Heart right ventricle (tissue), 16 donors: ENCODE measurements at places on chromosomes 2 and 18. TPM values are rescaled to one million over a fixed set of nuclear protein-coding genes. Genes with fewer than 3 reads are reported as not detected.

TCF7L1 gene
- 4.7 TPM for polyA plus RNA-seq

DNA sequence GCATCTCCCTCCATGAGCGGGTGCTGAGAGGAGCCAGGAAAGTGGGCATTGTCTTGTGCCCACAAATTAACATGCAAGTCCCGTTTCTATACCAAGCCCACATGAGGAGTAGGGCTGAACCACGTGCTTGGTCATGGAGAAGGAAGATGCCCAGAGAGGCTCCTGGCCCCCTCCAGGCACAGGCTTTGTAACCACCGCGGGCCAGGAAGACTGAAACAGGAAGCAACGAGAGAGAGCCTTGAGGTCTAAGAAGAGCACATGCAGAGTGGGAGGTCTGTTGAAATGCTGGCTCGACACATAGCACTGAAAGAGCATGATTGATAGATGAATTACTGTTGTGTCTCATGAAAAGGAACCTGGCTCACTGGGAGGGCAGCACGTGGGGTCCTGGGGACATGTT lies 36.3 kb downstream of the VWA3B start:
- no peaks in the 10 kb centered on the region for H3K27me3 ChIP-seq
- no peaks in the 10 kb centered on the region for H3K36me3 ChIP-seq
- DNase-seq, result no peak
- no peak overlapping the region for H3K4me3 ChIP-seq
- peaks cover 8% of the 10 kb centered on the region for H3K4me1 ChIP-seq

ZNF638 gene
- 45.2 TPM for polyA plus RNA-seq

DNA sequence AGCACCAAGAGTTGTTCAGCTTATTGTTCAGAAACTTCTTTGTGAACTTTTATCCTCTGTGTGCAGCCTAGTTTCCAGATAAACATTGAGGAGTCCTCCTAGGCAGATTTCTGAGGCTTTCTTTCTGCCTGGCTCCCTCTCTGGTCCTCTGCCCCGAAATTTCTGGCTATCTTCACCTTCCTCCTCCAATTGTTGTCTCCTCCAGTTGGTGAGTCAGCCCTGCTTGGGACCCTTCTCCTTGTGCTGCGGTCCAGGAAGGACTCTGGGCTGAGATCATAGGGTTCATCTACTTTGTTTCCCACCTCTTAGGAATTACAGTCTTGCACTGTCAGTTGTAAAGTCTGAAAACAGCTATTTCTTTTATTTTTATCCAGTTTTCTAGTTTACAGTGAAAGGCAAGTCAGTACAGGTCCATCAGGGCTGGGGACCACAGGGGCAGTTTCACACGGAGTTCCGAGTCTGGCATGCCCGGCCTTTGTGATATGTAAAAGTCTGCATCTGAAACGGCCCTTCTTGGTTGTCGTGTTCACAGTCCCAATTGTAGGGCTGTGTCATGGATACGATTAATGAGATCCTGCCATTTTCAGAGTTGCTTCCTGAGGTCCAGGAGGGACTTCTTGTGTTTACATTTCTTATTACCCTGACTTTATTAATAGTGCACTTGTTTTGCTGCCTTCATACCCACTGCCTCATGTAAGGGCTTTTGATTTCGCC lies 100.8 kb downstream of the SMC6 start:
- no peak for DNase-seq
- no peaks in the 10 kb centered on the region for H3K36me3 ChIP-seq
- H3K4me3 ChIP-seq, result no peak overlapping the region
- no peaks in the 10 kb centered on the region for H3K4me1 ChIP-seq
- no peaks in the 10 kb centered on the region for H3K27me3 ChIP-seq
- no peak overlapping the region for H3K27ac ChIP-seq

- H3K27ac ChIP-seq, result no peak overlapping the region
- no peaks in the 10 kb centered on the region for H3K4me1 ChIP-seq
- H3K27me3 ChIP-seq, result no peaks in the 10 kb centered on the region
These were observed 128.9 kb upstream of the OTOS start for GRCh38 chr2:240269380-240269779.

DNA sequence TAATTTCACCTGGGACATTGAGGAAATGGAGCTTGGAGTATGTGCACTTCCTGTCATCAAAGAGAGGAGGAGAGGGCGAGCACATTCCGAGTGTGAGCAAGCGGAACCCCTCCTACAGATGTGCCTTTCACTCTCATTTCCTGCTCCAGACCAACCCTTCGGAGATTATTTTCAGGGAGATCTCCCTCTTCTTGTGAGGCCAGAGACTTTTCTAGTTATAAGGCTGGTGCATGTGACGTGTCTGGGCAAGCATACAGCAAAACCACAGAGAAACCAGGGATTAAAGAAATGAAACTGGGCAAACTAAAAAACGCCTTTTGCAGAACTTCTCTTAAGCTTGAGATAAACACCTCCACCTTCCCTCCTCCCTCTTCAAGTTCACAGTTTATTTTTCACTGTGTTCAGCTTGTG lies 409.2 kb upstream of the TCF4 start:
- no peak overlapping the region for H3K4me3 ChIP-seq
- no peaks in the 10 kb centered on the region for H3K36me3 ChIP-seq
- H3K27me3 ChIP-seq, result no peaks in the 10 kb centered on the region
- peak; percentile 13 for DNase-seq

MC4R gene
- not detected for polyA plus RNA-seq

CYRIA gene
- 1.3 TPM for polyA plus RNA-seq

DNA sequence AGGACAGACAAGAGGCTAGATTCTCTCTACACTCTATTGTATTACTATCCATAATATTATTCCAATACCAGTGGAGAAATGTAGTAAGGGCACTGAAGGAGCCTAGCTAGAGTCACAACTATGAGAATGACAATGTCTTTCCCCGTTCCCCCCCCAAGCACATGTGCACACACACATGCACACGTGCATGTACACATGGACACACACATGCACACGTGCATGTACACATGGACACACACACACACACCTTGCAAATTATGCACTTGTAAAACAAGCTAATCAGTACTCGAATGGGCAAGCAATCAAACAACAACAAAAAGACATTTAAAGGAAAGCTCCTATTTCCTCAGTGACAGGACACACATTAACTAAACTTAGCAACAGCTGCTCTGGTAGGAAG lies 65.2 kb downstream of the INSIG2 start:
- H3K4me1 ChIP-seq, result no peaks in the 10 kb centered on the region
- no peak overlapping the region for H3K4me3 ChIP-seq
- no peaks in the 10 kb centered on the region for H3K36me3 ChIP-seq
- no peak for DNase-seq

DNA sequence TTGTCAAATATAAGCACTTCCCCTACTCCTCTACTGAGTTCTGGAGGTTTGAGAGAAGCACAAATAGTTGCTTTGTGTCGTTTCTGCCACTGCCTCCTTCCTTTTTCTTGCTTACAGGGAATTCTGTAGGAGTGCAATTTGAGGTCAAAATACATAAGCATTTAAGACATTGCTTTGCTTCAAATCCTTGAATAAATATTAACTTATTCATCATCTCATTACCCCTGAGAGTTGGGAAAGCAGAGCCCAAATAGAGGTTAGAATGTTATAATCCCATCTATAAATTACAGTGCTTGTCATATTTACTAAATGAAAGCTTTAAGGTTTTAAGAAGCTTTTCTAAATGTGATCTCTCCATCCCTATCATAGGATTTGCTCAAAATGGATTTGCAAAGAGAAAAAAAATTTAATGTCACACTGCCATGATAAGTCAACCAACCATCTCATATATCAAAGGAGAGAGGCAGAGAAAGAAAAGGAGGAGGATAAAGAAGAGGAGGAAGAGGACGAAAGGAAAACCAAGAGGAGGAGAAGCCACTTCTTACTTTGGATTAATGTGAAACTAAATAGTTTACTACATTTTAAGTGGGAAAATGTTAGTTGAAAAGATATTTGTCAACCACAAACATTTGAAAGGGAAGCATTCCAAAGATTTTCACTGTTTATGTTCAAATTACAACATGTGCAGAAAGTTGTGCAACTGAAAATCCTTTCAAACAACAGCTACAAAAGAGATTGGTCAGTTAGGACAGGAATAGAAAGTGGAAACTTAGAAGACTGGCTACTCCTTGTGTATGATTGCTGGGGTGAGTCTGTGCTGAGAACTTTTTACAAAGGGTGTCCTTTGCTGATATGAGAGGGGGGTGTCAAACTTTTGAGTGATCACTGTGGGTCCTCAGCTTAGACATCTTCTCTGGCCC lies 277.3 kb upstream of the FN1 start:
- H3K27ac ChIP-seq, result peak overlapping the region; percentile 65
- H3K4me1 ChIP-seq, result peaks cover 49% of the 10 kb centered on the region
- H3K27me3 ChIP-seq, result no peaks in the 10 kb centered on the region
- H3K4me3 ChIP-seq, result no peak overlapping the region
- no peaks in the 10 kb centered on the region for H3K36me3 ChIP-seq

DNA sequence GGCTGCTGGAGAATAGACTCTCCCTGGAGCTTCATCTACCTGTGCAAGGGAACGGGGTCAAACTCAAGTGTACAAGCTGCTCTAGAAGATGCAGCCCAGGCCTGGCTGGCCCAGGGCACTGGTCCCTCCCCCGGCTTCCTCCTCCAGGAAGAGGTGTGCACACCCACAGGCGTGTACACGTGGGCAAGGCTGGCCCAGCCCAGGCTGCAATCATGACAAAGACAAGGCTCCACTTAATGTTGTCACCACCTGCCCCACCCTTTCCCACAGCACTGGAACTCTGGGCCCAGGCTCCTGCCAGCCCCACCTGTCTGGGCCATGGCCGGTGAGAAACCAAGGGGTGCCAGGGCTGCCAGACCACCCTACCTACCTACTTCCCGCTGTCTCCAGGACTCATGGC lies 29.6 kb upstream of the ALPP start:
- no peaks in the 10 kb centered on the region for H3K4me1 ChIP-seq
- DNase-seq, result no peak
- no peak overlapping the region for H3K4me3 ChIP-seq
- no peaks in the 10 kb centered on the region for H3K36me3 ChIP-seq
- H3K27ac ChIP-seq, result no peak overlapping the region

GRCh38 chr2:129806990-129807389 lies 172.5 kb upstream of the RAB6C start:
- H3K4me1 ChIP-seq, result no peaks in the 10 kb centered on the region
- H3K27ac ChIP-seq, result no peak overlapping the region
- no peak overlapping the region for H3K4me3 ChIP-seq
- no peak for DNase-seq

DNA sequence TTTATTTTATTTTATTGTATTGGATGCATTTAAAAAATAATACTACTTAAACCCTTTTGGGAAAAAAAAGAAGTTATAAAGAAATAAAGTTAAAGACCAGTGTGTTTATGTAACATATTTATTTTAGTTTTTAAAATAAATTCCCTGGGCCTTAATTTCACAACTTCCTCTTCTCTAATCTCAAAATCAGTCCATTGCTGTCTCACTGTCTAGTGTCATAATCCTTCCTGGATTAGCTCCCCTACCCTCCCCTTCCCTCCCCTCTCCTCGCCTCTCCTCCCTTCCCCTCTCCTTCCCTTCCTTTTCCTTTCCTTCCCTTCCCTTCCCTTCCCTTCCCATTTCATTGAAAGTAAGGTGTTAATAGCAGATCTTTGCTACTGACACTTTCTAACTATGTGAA lies 40.3 kb upstream of the ZEB2 start:
- H3K36me3 ChIP-seq, result no peaks in the 10 kb centered on the region
- no peaks in the 10 kb centered on the region for H3K4me1 ChIP-seq
- no peak for DNase-seq
- H3K27ac ChIP-seq, result no peak overlapping the region
- no peaks in the 10 kb centered on the region for H3K27me3 ChIP-seq

DNA sequence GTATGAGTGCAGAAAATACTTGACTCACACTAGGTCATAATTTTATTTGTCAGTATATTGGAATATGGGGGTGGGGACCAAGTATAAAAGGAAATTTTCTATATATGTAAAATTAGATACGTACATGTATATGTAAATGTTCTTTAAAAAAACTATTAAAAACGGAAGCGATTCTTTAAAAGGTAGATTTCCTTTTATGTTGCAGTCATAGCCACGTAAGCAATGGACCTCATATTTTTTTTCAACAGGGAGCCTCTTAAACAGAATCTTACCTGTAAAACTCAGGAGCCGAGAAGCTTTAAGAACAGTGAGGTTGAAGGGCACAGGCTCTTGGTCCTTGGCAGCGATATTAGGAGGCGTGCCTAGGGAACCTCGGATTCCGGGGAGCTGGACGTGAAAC lies 3.3 kb downstream of the RHBDD1 start:
- no peaks in the 10 kb centered on the region for H3K4me1 ChIP-seq
- H3K27me3 ChIP-seq, result no peaks in the 10 kb centered on the region
- H3K4me3 ChIP-seq, result no peak overlapping the region
- no peaks in the 10 kb centered on the region for H3K36me3 ChIP-seq
- DNase-seq, result no peak

ANKRD62 gene
- not detected for polyA plus RNA-seq

- no peak overlapping the region for H3K4me3 ChIP-seq
- H3K4me1 ChIP-seq, result no peaks in the 10 kb centered on the region
- DNase-seq, result no peak
These were observed 24.6 kb downstream of the ARL6IP6 start for GRCh38 chr2:152743002-152743401.

PRKAG3 gene
- not detected for polyA plus RNA-seq

GRCh38 chr2:226140594-226140993 lies 659.0 kb downstream of the IRS1 start:
- H3K27ac ChIP-seq, result no peak overlapping the region
- H3K4me1 ChIP-seq, result no peaks in the 10 kb centered on the region
- no peak overlapping the region for H3K4me3 ChIP-seq

POTEI gene
- not detected for polyA plus RNA-seq

CCDC74B gene
- polyA plus RNA-seq, result 0.66 TPM

DNA sequence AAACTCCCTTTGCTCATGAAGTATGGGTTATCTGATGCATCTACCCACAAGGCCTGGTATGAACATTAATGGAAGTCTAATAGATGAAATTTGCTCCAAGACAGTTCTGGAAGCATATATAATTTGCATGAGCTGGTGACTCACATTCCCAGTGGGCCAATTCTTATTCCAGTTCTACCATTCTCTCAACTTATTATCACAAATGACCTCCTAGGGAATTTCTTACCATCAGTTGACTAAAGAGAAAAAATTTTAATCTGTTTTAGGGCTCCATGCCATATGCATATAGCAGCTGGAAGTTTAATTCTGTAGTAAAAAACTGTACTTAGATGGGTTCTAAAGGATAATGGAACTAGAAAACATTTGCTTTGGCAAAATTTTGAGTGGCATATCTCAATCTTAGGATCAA lies 165.2 kb upstream of the COL3A1 start:
- no peak overlapping the region for H3K4me3 ChIP-seq
- no peaks in the 10 kb centered on the region for H3K4me1 ChIP-seq
- H3K36me3 ChIP-seq, result no peaks in the 10 kb centered on the region
- DNase-seq, result no peak
- H3K27me3 ChIP-seq, result no peaks in the 10 kb centered on the region
- no peak overlapping the region for H3K27ac ChIP-seq

- peaks cover 42% of the 10 kb centered on the region for H3K36me3 ChIP-seq
- no peak overlapping the region for H3K4me3 ChIP-seq
- H3K27ac ChIP-seq, result no peak overlapping the region
- H3K4me1 ChIP-seq, result no peaks in the 10 kb centered on the region
- DNase-seq, result no peak
- H3K27me3 ChIP-seq, result no peaks in the 10 kb centered on the region
These were observed 111.5 kb upstream of the LDLRAD4 start for GRCh38 chr18:13107074-13107473.

- no peaks in the 10 kb centered on the region for H3K27me3 ChIP-seq
- no peak for DNase-seq
- H3K4me1 ChIP-seq, result no peaks in the 10 kb centered on the region
- no peak overlapping the region for H3K4me3 ChIP-seq
- H3K27ac ChIP-seq, result no peak overlapping the region
These were observed 162.8 kb downstream of the SRBD1 start for GRCh38 chr2:45448217-45448616.

SMYD1 gene
- polyA plus RNA-seq, result 94.0 TPM

GRCh38 chr2:226048611-226049010 lies 649.1 kb downstream of the NYAP2 start:
- H3K27me3 ChIP-seq, result no peaks in the 10 kb centered on the region
- DNase-seq, result no peak
- no peaks in the 10 kb centered on the region for H3K36me3 ChIP-seq
- H3K4me3 ChIP-seq, result no peak overlapping the region
- H3K4me1 ChIP-seq, result no peaks in the 10 kb centered on the region
- no peak overlapping the region for H3K27ac ChIP-seq

ANKRD12 gene
- 3.1 TPM for polyA plus RNA-seq

EMILIN1 gene
- polyA plus RNA-seq, result 40.8 TPM
